Activated naive CD8-positive, alpha-beta T cell treated with anti-CD3 and anti-CD28 coated beads, Interleukin-2, amount 50 U/mL, for 16 hours (primary cell): ENCODE measurements at places on chromosomes 5 and 9.

- DNase-seq = no peak
Measured at GRCh38 chr5:119343766-119344165, 12.1 kb upstream of the TNFAIP8 start.

- DNase-seq = no peak
Measured at GRCh38 chr9:85483208-85483607, 258.5 kb downstream of the AGTPBP1 start.

DNA sequence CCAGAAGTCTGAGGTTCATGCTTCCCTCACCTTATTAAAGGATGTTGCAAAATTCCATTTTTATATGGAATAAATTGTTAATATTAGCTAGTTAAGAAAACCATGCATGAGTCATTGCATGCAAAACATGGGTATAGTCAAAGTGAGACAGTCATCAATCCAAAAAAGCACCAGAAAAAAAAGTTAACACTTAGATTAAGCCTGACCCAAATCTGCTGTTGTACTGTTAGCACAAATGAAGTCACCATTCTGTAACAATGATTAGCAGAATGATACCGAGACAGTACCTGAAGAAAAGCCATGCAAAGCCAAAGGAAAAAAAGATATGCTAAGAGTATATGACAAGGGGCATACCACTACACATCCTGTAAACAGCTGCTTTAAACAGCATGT, 49.5 kb downstream of the PKD2L2 start:
- DNase-seq = no peak

- no peak for DNase-seq
Measured at GRCh38 chr9:130513078-130513477, 66.3 kb upstream of the FUBP3 start.

DNA sequence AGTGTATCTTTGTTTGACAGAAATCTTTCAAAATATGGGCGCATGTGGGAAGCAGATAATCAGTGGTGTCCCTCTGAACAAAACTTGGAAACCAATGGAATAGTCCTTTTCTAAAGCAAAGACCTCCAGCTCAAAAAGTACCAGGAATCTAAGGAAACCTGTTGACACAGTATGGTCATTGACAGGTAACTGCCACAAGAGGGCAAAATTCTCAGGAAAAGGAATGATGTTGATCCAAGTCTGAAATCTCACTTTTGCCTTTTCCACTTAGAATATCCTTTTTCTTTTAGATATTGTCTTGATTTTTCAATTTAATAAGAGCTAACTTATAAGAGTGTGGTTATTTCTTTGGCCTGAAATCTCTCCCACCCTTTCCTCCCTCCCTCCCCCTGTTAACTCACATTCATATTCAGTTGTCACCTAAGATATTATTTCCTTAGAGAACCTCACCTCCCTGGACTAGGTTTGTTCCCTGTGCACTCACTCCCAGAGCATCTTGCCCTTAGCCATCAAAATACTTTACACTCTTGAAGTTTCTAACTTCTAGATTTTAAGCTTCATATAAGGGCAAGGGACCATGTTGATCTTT, 59.0 kb upstream of the BARX1 start:
- no peak for DNase-seq

GRCh38 chr9:123957731-123958130, 27.8 kb upstream of the DENND1A start:
- DNase-seq = no peak

GRCh38 chr9:5870691-5871090, 20.0 kb upstream of the MLANA start:
- DNase-seq = no peak

GRCh38 chr5:89817841-89818240, 591.7 kb downstream of the CETN3 start:
- DNase-seq = no peak

DNA sequence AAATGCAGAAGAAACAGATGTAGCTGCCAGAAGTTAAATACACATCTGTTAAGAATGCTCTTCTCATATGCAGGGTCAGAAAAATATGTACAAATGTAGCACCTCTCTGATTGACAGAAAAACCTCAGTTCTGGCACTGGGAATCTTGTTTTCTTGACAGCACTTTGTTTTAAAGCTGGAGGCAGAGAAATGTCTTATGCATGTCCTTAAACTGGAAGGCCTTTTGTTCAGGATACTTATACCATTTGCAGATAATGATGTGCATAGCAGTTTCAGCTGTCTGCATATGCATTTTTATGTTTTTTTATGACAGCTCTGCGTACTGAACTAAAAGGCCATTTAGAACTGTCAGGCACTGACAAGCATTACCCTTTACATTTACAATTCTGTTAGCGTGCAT, 567.9 kb downstream of the EBF1 start:
- DNase-seq = no peak

- no peak for DNase-seq
Measured at GRCh38 chr5:142096382-142096781, 12.2 kb upstream of the NDFIP1 start.

DNA sequence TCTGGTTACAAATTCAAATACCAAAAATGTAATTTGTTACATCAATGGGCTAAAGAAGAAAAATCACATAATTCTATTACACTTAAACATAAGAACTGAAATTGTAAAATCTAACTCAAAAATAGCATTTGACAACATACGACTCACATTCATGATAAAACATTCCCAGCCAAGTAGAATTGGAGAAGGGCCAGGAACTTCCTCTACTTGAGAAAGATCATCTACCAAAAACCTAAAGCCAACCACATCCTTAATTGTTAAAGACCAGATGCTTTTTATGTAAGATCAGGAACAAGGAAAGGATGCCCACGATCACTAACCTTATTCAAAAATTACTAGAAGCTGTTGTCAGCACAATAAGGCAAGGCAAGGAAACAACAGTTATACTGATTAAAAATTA, 1819.8 kb upstream of the C9orf72 start:
- no peak for DNase-seq
